ENCODE measurements at places on chromosomes 11 and 22.

DNA sequence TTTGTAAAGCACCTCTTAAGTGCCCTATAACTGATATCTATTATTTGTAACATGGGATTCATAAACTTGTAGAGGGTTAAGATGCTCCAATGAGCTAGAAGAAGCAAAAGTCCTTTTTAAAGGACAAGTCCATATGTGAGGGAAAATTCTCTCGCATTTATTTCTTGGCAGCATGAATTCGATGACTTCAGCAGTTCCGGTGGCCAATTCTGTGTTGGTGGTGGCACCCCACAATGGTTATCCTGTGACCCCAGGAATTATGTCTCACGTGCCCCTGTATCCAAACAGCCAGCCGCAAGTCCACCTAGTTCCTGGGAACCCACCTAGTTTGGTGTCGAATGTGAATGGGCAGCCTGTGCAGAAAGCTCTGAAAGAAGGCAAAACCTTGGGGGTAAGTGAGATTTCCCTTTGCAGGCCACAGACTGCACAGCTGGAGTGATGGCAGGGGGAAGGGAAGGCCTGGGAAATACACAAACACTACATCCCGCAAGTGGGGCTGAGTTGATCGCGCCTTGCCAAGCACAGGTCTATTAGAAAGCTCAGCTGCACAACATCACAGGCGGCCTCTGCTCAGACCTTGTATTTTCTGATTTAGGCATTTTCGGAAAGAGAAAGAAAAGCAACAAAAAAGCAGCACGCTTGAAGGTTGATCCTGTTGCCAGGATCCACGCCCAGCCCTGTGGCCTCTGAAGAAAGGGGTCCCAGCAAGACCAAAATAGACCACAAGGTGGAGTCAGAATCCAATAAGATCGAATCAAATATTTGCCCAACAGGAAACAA lies 1.5 kb downstream of the MS4A8 start:
- no peak for DNase-seq

GRCh38 chr22:23822101-23822671 lies 16.6 kb downstream of the DERL3 start:
- no peak for DNase-seq

DNA sequence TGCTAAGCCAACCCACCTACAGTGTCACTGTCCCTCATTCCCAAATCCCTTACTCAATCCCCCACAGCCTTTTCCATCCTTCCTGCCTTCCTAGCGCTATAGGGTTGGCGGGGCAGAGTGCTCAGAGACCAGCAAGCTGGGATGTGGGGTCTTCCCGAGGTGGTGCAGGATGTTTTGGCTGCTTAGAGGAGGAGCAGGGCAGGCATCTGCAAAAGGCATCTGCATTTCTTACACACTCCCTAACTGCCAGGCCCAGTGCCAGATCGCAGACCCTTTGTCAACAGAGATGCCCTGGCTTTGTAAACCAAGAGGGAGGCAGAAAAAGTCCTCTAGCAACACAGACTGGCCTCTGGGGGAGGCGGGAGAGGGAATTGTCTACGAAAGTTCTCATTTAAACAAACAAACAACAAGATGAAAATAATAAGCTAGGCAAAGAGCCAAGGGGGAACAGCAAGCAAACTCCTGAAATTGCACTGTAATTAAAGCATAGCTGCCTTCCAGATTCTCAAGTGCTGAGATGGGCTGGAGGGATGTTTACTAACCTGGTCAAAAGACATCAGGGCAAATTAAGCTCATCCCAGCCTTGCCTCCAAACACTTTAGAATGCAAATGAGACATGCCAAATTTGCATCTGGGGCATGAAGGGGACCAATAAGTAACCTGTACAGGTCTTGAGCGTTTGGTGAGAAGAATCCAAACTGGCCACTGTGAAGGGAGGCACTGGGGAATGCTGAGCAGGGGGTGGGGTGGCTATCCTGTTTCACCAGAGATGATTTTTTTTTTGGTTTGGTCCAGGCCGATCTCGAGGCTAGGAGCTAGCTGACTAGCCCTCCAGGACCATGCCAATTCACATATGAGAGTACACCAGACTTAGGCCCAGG lies 38.1 kb upstream of the ADA2 start:
- DNase-seq, result no peak

DNA sequence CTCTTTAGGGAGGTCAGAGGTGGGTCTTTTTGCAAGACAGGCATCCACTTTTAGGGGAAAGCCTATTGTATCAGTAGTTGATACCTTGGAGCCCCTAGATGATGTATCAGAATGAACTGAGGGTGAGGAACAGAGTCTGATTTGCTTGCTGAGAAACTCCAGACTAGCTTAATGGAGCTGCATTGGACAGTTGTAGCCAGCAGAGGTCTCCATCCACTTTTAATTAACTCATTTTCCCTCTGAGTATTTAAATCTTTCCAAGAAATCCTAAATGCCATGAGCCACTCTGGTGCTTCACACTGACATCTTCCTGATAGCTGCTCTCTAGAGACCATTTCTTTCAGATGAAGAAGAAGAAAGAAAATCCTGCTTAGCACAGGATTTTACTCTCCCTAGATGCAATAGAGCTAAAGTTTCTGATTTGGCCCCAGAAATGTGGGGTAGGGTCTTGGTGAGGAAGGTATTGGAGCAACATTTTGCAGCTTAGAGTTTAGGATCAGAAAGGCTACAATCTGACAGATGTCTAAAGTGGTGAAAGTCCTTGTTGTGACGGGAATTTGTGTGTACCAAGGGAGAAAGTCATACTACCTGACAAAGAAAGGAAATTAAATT lies 38.0 kb downstream of the EXT2 start:
- DNase-seq, result no peak

DNA sequence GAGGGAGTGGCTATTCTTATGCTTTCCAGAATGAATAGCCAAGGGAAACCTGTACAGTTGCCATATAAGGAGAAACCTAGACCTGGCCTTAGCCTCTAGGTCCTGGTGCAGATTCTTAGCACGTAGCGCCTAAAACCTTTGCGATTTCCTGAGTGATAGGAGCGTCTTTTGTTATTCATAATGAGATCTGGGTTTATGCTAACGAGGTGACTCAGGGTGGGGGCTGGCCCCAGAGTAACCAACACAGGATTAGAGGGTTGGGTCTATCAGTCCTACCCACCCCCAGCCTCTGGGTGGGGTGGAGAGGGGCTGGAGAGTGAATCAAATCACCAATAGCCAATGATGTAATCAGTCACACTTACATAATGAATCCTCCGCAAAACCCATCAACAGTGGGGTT lies 73.4 kb upstream of the PARVG start:
- no peak for DNase-seq

DNA sequence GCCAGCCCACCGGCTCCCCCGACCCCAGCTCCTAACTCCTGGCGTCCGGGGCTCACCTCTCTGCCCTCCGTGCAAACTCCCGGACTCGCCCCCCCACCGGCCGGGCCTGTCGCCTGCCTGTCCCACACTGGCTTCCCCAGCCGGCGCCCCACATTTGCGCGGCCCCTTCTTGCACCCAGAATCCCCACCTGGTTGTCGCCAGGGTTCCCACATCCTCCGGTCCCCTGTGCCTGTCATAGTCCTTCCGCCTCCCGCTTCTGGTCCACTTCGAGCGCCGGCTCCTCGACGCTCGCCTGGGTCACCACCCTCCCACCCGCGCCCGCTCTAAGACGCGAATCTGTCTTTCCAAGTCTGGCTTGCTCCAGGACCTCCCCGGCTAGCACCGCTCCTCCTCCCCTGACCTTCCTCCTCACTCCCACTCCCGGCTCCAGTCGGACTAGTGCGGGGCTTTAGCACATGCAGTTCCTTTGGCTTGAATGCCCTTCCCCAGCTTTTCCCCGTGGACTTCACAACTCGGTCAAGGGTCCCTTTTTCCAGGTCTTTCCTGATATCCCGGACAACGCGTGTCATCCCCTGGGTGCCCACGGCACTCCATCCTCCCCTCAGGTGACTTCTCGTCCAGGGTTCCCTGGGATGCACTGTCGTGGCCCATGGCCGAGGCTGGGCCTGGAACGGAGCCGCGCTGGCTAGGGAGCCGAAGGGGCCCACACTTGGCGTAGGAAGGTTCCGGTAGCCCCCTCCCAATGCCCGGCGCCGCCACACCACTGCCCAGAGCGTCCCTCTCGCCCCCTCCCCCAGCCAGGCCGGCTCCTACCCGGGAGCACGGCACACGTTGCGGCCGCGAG lies 635 bp downstream of the SCARF2 start:
- no peak for DNase-seq

- no peak for DNase-seq
Measured at GRCh38 chr11:118313242-118313641, 8.7 kb downstream of the CD3E start.

GRCh38 chr11:79025622-79026021 lies 415.2 kb downstream of the TENM4 start:
- no peak for DNase-seq

DNA sequence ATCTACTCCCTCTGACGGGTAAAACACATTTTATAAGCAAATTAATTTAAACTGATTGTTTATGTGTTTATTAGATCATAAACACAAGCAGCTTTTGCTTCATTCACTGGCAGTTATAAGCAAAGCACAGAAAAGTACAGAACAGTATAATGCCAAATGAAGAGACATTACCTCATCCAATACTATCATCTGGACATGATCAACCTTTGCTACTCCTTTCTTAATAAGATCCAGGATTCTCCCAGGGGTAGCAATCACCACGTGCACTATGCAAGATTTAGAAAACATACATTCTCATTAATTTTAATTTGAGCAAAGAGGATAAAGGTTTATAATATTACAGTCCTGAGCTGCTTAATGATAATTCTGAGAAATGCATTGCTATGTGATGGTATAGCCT lies 27.9 kb downstream of the DDX6 start:
- no peak for DNase-seq

DNA sequence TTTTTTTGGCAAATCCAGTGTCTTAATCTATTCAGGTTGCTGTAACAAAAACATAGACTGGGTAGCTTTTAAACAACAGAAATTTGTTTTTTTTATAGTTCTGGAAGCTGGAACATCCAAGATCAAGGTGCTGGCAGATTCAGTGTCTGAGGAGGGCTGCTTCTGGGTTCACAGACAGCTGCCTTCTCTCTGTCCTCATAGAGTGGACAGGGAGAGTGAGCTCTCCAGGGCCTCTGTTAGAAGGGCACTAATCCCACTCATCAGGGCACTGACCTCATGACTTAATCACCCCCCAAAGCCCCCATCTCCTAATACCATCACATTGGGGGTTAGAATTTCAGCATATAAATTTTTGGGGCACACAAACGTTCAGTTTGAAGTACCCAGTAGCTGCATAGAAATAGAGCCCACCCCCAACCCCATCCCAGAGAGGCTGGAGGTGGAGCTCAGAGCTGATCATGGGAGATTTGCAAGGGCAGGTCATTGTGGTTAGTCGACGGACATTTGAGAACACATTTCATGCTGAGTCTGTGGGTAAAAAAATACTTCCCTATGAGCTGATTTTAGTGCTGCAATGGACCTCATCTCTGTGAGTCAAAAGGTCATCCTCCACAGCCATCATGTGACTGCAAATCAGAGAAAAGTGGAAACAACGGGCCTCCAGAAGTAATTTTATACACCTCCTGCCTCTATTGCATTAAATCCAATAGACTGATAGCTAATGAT lies 203.1 kb upstream of the CADM1 start:
- DNase-seq, result no peak

GRCh38 chr11:56849852-56850251 lies 101.4 kb upstream of the OR9G4 start:
- DNase-seq, result no peak

- DNase-seq, result no peak
Measured at GRCh38 chr11:70527046-70527395, 128.7 kb downstream of the CTTN start.

GRCh38 chr11:64804346-64805210 lies 1.6 kb upstream of the MAP4K2 start:
- DNase-seq, result no peak

- no peak for DNase-seq
Measured at GRCh38 chr11:45751430-45751829, 53.5 kb upstream of the SLC35C1 start.

GRCh38 chr11:12669930-12670329 lies 4.3 kb upstream of the TEAD1 start:
- DNase-seq, result no peak

GRCh38 chr22:45227645-45228400 lies 12.9 kb downstream of the KIAA0930 start:
- no peak for DNase-seq

GRCh38 chr11:68997995-68998348 lies 15.1 kb downstream of the MRGPRF start:
- DNase-seq, result no peak

DNA sequence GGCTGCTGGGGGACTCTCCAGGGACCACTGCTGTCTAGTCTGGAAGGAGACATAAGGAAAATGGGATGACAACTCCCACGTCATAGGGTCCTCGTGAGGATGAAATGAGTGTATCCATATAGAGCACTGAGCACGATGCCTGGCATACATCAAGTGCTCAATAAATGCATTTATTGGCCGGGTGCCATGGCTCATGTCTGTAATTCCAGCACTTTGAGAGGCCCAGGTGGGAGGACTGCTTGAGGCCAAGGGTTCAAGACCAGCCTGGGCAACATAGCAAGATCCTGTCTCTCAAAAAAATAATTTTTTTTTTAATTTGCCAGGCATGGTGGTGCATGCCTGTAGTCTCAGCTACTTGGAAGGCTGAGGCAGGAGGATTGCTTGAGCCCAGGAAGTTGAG lies 12.2 kb upstream of the TPST2 start:
- DNase-seq, result no peak

- DNase-seq, result no peak
Measured at GRCh38 chr11:15509082-15509481, 394.4 kb downstream of the INSC start.

GRCh38 chr11:61666684-61667297 lies 13.4 kb upstream of the DAGLA start:
- DNase-seq, result no peak

DNA sequence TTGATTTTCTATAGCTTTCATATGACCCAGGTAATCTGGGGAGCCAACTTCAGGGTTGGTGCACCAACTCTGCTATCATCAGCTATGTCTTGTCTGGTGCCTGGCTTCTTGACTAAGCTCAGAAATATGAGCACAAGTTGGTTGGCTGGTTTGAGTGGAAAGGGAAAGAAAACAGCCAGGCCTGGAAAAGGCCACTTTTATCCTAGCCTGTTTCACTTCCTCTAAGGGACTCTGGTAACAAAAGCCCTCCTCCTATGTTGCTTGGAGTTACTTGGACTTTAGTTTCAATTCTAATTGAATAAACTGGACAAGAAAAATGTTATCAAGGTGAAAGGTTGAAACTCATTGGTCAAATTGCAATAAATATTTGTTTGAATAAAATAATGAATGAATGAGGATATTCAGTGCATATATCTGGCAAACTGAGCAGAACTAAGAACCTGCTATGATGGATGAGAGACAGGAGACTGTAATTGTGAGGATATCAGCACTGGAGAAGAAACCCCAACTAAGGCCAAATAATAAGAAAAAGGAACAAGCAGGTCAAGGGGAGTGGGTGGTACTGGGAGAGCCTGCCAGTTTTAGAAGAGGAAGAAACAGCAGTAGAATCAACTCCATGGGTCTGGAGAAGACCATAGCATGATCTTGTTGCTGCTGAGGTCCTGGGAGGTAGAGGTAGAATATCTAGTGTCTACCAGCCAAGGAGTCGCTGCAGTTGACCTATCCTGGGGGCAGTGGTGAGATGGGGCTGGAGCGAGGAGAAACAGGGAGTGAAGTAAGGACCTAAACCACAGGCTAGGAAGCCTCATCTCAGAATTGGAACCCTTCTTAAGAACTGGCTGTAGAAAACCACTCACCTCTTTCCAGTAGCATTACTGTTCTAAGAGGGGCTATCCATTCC lies 8.2 kb downstream of the ROBO4 start:
- DNase-seq, result no peak
